Glutamatergic neuron (in vitro differentiated cells): ENCODE measurements at places on chromosomes 2 and 18.
A peak's percentile ranks its signal among the peaks of the same experiment; 100 is the strongest.

DNA sequence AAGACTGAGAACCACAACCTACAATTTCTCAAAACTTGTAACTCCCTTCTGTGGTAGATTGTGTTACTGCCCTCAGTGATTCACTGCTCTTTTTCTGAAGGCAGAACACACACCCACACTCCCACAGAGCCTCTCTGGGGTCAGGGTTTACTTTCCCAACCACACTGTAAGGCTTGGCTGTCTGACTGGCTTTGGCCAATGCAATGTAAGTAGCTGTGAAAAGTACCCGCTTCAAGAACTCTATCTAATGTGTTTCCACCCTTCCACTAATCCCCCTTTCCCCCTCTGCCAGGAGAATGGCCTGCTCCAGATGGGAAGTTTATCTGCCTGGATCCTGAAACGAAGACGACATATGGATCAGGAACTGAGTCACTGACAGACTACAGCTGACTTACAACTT is 222.7 kb downstream of the CDH2 start:
- DNase-seq: no peak

DNA sequence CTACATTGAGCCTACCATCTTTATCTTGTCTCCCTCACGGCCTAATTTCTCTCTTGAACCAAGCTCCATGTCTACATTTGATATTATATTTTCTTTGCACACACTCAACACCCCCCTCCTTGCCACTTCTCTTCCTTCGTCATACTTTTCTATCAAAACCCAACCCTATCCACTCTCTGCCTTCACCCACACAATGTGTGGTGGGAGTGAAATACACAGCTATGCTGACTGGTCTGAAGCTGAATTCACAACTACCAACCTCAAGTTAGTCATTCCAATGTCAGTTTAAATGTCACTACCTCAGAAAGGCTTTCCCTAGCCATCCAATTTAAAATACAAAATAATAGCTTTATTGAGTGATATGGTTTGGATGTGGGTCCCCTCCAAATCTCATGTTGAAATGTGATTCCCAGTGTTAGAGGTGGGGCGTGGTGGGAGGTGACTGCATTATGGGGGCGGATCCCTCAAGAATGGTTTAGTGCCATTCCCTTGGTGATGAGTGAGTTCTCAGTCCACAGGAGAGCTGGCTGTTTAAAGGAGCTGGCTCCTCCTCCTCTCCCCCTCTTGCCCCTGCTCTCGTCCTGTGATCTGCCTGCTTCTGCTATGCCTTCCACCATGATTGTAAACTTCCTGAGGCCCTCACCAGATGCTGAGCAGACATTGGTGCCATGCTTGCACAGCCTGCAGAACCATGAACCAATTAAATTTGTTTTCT is 112.1 kb downstream of the DTNB start:
- no peak for DNase-seq

- no peak for DNase-seq
Observed at GRCh38 chr2:50584185-50584584, 447.7 kb downstream of the NRXN1 start.

DNA sequence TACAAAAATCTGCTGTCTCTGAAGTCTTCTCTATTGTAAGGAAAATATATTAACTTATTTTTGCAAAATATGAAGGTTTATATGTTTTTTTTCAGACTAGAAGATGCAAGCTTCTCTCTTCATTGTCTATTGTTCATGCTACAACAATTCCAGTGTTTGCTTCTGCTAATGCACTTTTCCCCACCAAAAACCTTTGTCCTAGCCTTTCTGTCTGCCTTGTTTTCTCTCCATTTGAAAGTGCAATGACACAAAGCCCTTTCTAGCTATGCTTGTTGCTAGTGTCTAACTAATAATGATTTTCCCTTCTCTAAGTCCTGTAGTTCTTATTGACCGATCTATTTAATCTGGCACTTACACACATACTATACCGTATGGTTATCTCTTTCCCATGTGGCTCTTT is 369.5 kb upstream of the CELF4 start:
- no peak for DNase-seq

DNA sequence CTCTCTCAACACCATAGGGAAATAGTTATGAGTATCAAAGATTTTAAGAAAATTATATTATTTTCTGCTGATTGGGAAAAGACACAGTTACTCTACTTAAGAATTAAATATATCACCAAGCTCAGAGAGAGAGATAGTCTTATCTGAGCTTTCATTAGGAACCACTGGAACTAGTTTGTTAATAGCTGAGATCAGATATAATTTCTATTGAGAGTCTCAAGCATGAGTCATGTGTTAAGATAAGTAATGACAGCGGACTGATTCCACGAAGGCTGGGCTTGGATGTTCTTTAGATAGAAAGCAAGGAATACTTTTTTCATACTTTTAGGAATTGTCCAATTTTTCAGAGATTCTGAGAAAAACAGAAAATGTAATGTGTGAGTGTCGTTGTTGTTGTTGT is 44.4 kb upstream of the RBM44 start:
- DNase-seq: no peak

- DNase-seq: no peak
Observed at GRCh38 chr2:154097833-154098398, 226.2 kb downstream of the GALNT13 start.

DNA sequence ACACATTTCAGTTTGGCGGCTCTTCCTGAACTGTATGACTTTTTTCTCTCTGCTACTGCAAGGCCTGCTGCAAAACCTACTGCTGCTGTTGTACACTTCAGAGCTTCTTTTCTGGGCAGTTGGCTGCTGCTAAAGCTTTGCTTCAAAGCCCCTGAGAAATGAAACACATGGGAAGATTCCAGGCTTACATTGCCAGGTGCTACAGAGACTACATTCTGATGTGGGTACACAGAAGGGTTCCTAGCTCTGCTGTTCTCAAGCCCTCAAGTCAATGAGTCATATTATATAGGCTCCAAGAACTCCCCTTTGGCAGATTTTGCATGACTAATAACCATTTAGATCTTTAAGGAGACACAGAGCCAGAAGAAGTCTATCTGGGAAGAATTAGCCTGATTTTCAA is 12.9 kb upstream of the PGAP1 start:
- no peak for DNase-seq

- no peak for DNase-seq
Observed at GRCh38 chr2:230335864-230336506, 9.0 kb downstream of the SP140L start.

DNA sequence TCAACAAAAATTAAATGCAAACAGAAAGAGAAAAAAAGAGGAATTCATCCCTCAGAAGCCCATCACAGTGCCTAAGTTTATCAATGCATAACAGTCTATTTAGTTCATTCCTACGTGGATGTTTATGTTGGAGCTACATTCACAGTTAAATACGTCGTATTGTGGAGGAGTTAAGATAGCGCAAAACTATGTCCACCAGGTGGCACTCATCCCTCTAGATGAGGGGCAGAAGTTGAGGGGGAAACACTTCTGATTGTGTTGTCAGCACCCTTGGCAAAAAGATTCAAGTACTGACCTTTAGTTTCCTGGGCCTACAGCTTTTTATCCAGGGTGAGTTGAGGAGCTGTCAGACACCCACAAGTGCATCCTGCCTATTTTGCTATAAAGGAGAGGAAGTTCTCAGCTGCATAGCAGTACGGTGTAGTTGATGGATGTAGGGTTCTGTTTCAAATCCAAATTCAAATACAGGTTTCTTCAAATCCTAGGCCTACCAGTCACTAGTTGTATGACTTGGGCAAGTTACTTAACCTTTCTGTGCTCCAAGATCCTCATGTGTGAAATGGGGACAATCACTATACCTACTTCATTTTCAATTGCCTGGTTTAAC is 26.8 kb upstream of the MYO1B start:
- peak; percentile 75 for DNase-seq

DNA sequence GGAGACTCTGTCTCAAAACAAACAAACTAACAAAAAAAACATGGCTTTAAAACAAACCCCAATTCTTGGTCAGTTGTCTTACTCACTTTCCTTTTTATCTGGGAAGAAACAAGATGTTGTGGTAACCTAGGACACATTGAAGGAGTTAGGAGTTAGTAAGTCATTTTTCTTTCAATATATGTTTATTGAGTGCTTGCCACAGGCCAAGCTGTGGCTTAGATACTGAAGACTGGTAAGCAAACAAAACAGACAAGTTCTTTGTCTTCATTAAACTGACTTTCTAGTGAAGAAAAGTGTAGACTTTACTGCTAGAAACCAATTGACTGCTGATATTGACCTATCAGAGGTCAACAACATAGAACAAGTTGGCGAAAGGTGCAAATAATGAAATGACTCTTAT is 1228.3 kb upstream of the FAM98A start:
- no peak for DNase-seq

DNA sequence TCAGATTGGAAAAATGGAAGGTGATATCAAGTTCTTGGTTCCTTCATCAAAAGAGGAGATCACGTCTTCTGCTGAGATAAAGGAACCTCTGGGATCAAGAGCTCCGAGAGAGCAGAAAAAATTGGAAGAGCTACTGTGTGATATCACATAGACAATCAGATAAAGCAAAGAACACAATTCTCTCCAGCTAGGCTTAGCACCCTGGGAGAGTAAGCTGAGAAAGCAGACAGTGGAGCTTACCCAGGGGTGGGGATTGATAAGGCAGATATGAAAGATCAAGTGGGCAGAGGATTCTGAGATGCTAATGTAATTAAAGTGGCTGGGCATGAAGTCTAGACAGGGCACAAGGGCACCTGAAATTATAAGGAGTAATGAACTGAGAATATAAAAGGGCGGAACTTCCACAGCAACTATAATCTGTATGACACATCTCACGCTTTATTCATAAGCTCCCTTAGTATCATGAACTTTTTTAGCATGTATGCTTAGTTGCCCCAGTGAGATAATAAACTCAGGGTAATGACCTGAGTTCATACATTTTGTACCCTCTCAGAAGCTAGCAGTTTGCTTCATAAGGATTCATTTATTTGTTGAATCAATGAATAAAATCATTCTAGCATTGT is 65.8 kb downstream of the FAM161A start:
- no peak for DNase-seq

GRCh38 chr2:199364153-199364552 is 93.6 kb downstream of the SATB2 start:
- DNase-seq: no peak

DNA sequence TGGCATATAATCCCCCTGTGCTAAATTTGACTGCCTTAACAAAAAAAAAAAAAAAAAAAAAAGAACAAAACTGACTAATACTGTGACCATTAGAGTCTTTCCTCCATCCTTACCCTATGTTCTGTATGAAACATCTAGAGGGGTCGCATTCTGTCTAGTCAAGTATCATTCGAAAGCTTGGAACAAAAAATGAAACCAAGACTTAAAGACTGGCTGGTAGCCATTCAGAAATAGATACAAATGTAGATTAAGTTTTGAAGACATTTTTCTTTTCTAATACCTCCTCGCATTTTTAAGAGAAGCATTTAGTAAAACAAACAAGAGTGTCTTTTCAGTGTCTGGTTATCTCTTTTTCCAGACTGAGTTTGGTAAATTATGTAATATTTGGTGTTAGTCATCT is 66.7 kb downstream of the SPATS2L start:
- DNase-seq: no peak

DNA sequence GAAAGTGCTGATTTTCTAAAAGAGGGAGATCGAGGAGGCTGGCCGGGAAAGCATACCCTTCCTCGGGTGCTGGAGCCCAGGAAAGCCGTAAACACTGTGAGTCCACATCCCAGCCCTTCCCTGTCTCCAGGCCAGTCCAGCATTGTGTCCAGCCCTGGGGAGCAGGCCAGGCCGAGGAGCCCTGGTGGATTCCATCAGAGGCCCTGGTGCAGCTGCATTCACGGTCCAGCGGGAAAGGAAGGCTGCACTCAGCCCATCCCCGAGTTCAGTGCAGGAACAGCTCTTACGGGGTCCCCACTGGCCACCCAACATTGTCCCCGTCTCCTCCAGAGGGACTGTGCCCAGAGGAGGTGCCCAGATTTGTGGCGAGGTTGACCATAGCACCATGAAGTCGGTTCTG is 218.6 kb downstream of the KLHL29 start:
- no peak for DNase-seq

DNA sequence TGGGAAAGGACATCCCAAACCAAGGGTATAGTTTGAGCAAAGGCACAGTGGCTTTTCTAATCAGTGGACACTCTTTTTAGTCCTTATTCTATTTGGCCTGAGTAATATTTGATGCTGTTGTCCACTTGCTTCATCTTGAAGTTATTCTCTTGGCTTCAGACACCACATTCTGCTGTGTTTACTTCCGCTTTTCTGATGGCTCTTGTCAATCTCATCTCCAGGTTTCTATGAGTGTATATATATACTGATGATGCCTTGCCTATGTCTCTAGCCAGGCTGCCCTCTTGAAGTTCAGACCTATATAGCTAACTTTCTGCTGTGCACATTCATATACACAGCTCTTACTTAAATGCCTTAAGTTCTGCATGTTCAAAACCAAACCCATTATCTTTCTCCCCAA is 83.1 kb downstream of the EFEMP1 start:
- DNase-seq: no peak

- DNase-seq: no peak
Observed at GRCh38 chr2:155099784-155100183, 401.3 kb downstream of the KCNJ3 start.

DNA sequence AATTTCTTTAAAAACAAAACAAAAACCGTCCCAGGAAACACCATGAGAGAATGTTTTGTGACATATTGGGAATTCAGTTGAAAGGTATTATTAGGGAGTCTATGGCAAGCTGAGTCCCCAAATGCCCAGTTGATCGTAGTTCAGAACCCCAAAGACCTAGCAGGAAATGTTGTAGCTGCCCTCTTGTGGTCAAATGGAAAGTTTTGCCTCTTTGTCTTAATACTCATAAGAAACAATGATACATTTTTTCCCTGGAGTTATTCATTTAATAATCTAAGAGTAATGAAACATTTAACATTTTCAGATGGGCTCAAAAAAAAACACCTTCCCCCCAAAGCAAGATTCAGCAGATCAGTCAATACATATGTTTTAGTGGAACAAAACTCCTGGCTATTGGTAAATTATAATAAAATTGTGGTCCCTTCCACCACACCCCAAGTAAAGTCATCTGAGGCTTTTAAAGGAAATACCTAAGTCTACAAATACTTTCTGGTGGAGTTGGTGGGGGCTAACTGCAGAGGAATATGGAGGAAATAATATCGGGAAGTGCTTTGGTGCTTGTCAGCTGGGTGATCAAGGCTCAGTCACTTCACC is 37.8 kb upstream of the EFEMP1 start:
- no peak for DNase-seq

GRCh38 chr18:23135550-23136325 is 453 bp downstream of the CABLES1 start:
- DNase-seq: peak; percentile 67

DNA sequence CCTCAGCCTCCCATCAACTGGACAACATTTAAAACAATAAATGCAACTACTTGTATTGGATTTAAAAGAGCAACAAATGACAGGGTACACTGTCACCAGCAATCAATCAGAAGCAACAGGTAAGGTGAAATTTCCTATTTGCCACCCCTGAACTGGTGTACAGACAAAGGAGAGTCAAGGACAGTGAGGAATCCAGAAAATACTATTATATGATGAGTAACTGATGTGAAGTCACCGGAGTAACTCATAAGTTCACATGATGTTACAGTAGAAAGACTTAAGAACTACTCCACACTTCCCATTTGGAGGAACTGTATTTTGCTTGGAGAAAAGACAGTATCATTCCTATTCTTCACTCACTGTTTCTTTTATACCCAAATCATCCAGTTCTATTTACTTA is 4.1 kb upstream of the STAT1 start:
- no peak for DNase-seq
